ENCODE measurements at places on chromosomes 1 and 21. TPM values are rescaled to one million over a fixed set of nuclear protein-coding genes. Genes with fewer than 3 reads are reported as not detected.

Gene HCN3
- 1.4 TPM for total RNA-seq

DNA sequence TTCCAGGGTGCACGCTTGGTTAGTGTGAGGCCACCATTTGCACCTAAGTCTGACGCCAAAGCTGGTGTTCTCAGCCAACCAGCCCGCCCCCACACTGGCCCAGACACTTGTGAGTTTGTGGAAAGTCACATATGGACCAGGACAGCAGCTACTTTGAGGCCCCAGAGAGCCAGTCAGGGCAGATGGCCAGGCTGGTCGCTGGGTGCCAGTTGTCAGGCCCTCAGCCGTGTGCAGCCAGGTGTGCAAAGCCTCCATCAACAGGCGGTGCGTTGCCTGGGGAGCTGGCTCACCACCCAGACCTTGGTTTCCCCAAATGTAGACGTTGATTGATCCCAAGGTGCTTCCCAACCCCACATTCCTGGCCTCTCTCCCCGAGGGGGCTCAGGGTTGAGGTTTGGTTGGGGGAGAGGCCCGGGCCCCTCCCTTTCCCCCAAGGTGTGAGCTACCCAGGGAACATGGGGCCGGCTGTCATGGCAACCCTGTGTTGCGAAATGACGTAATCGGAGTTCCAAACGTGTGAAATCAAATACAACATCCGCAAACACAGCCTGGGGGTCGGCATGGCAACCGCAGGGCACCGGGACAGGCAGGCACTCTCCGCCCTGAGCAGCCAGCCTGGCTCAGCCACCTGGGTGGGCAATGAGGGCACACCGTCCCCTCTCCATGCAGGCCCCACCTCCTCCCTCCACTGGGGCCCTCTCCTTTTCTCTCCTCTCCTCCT is 42.2 kb upstream of the WNT4 start:
- no peak for DNase-seq

GRCh38 chr1:25810341-25811299 is 9.1 kb upstream of the MTFR1L start:
- peak; percentile 67 for DNase-seq

DNA sequence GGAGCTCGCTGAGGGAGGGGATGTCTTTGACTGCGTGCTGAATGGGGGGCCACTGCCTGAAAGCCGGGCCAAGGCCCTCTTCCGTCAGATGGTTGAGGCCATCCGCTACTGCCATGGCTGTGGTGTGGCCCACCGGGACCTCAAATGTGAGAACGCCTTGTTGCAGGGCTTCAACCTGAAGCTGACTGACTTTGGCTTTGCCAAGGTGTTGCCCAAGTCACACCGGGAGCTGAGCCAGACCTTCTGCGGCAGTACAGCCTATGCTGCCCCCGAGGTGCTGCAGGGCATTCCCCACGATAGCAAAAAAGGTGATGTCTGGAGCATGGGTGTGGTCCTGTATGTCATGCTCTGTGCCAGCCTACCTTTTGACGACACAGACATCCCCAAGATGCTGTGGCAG is 1.4 kb downstream of the TSSK3 start:
- DNase-seq: no peak

- DNase-seq: no peak
Measured at GRCh38 chr21:46397993-46398392, 60.7 kb upstream of the DIP2A start.

GRCh38 chr1:87686671-87687070 is 358.0 kb downstream of the LMO4 start:
- no peak for DNase-seq

GRCh38 chr1:29123053-29123886 is 433 bp downstream of the TMEM200B start:
- peak; percentile 69 for DNase-seq

Gene CATSPERE
- 1.2 TPM for total RNA-seq

Gene CHRNB2
- not detected for total RNA-seq

Gene PDZK1
- total RNA-seq: 0.97 TPM

GRCh38 chr1:244868484-244869363 is 4.4 kb upstream of the HNRNPU start:
- DNase-seq: no peak

DNA sequence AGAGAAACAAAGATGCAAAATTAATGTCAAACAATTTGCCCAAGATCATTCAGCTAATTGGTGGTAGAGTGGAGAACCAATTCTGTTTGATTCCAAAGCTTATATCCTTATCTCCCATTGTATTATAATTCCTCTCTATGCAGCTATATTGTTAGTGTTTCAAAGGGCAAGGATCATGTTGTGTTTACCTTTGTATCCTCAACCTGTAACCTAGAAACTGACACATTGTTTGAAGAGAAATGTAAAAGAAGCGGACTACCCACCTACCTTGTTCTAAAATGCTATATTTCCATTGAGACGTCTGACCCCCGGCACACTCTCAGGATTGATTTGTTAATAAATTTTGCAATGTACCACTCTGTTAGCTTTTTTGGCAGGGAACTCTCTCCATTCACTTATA is 9.3 kb downstream of the RAVER2 start:
- no peak for DNase-seq

DNA sequence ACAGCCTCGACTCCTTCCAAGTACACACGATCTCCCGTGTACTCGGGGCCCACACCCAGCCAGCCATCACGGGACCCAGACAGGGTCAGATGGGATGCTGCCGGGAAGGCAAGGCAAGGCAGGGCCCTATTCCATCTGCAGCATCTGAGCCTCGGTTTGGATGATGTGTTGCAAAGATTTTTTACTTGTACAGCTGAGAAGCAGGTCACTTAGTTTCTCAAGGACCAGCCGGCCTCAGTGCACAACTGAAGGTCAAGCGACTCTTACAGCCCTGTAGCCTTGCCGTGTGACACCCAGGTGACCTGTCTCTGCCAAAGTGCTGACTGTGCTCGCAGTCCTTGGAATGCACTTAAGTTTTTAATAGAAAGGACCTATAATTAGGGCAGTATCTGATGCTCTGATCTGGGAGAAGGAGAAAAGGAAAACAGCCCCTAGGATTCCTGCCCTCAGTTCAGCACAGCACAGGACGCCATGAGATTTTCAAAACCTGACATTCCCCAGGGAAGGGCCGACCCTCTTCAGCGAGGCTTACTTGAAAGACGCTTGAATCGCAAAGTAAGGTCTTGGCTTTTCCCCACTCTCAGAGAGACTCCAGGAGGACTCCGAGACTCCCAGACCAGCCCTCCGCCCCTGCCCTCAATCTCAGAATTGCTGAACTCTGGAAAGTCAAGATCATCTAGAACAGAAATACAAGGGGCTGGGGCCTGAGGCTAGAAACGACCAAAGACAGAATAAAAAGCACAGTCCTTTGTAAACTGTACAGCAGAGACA is 1.3 kb downstream of the GPR157 start:
- DNase-seq: no peak

Gene SPRR2A
- not detected for total RNA-seq

Gene CASQ2
- not detected for total RNA-seq

Gene WLS
- total RNA-seq: 26.7 TPM

- DNase-seq: peak; percentile 83
Measured at GRCh38 chr1:78277253-78277652, 213.5 kb upstream of the PTGFR start.

DNA sequence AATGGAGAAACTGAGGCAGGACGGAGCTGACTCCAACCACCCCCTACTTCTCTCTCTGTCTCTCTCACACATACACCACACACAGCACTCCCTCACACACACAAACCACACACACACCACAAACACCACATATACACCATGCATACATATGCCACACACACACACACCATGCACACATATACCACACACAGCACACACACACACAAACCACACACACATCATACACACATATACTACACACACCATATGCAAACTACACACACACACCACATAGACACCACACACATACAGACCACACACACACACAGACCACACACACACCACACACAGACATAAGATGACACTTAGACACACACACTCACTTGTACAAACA is 94.3 kb downstream of the RIPK4 start:
- no peak for DNase-seq

GRCh38 chr1:8679395-8679800 is 138.0 kb downstream of the RERE start:
- DNase-seq: peak; percentile 60

Gene TXNDC12
- total RNA-seq: 59.3 TPM

DNA sequence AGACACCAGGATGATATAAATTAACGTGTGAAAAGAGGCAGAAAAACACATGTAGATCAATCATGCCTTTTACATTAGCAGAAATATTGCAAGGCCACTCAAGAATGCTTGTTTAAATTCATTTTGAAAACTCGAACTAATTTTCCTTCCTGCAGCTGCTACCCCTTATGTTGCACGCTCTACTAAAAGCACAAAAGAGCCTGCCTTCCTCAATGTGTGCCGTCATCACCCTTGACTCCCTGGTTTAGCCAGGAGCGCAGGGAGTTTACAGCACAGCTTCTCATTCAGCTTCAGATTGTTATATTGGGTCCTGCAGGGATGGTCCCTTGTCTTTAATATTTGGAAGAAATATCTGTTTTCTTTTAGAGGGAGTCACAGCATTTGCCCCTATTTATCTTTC is 10.1 kb upstream of the ST6GALNAC5 start:
- no peak for DNase-seq

DNA sequence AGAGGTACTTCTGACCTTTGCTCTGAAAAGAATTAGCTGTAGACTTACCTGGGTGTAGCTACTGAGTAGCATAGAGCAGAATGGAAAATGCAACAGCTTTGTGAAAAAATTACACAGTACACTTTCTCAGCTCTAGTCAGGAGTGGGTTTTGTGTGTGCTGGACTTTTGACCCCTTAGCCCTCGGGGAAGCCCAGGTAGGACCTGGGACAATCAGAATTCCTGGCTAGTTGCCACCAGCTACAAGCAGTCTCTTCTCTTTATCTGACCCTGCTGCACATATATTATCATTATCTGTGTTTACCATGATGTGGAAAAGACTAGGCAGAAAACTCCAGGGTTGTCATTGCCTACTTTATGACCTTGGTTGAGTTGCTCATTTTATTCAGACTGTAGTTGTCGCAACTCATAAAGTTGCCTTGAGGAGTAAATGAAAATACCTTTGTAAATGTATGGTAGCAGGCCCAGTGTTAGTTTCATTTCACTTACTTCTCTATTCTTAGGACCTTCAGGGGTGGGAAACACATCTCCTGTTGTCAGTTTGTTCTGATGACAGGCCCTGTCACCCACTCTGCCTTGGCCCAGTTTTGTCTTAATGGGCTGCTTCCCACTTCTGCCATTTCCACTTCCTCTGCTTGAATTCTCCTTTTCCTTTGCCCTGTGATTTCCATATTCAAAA is 5.4 kb downstream of the NEK7 start:
- no peak for DNase-seq

GRCh38 chr1:8343464-8344001 is 25.6 kb downstream of the SLC45A1 start:
- peak; percentile 97 for DNase-seq

Gene CHTOP
- 37.8 TPM for total RNA-seq

DNA sequence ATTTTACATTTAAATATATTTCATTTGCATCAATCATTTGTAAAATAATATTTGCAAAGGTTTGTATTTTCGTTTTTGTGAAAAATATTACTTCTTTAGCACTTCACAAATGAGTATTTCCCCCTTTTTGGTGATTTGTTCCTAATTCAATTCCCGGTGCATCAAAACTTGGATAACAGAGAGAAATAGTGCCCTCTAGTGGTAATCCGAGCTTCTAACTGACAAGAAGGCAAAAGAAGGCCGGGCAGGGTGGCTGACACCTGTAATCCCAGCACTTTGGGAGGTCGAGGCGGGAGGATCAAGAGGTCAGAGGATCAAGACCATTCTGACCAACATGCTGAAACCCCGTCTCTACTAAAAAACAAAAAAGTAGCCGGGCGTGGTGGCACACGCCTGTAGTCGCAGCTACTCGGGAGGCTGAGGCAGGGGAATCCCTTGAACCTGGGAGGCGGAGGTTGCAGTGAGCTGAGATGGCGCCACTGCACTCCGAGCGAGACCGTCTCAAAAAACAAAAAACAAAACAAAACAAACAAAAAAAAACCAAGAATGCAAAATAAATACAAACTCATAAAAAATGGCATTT is 137.7 kb downstream of the COL11A1 start:
- DNase-seq: peak; percentile 81

Gene ATXN7L2
- 2.1 TPM for total RNA-seq

DNA sequence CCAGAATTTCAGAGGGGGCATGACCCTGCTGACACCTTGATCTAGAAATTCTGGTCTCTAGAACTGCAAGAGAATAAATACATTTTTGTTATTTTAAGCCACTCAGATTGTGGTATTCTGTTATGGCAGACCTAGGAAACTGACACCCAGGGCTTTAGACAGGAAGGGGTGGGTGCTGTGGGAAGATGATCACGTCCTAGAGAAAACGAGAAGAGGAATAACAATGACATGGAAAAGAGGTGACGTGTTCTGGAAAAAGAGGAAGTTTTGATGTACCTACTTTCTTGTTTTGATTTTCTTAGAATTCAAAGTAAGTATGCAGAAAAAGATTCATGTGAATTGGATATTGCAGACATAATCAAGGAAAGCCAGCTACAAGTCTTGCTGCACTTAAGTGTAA is 232.9 kb upstream of the RUNX1 start:
- no peak for DNase-seq

GRCh38 chr1:7580923-7581753 is 190.0 kb upstream of the VAMP3 start:
- DNase-seq: peak; percentile 90

Gene SH2D1B
- not detected for total RNA-seq

DNA sequence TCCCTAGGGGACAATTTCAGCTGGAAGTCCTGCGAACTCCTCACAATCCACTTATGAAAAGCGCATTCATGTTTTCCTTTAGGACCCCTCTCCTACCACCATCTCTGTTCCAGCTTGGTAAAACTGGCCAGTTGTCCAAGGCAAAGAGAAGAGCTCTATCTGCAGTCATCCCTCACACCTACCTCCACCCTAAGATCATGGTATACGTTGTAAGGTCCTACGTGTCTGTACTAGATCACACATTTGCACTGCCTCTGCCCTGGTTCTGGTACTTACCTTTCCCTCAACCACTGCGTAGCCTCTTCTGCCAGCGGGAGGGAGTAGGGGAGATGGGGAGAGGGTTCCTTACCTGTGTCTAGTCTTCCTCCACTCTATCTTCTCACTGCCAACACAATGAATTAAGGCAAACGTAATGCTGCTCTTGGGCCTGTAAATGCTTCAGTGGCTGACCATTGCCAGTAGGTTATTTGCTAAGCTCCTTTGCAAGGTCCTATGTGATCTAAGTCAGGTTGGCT is 739 bp upstream of the NUP133 start:
- no peak for DNase-seq

DNA sequence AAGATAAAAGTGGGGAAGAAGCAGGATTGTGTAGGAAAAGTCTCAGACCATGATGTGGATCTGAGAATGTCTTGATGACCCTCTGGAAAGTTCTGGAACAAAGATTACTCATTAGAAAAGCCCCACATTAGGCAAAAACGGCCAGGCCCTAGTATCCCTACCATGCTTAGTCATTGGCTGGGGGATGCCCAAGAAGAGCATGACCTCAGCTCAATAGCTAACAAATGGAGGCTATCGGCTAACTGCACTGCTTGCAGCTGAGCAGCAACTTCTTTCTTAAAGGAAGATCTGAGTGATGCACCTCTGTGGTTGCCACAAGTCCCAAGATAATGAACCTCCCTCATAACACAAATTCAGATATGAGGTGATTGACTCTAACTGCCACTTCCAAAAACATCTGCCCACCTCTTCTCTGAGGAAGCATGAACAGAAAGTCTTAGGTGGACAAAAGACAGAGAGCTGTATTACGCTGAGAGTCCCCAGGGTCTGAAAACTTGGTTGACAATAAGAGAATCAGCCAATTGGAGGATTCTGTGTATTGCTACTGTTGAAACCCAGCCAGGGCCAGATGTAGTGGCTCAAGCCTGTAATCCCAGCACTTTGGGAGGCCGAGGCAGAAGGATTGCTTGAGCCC is 64.6 kb upstream of the AK4 start:
- peak; percentile 50 for DNase-seq

- DNase-seq: no peak
Measured at GRCh38 chr1:94714552-94714951, 105.6 kb upstream of the SLC44A3 start.
